Myocyte (in vitro differentiated cells): ENCODE measurements at places on chromosomes 16 and 17. TPM values are rescaled to one million over a fixed set of nuclear protein-coding genes. Genes with fewer than 3 reads are reported as not detected.
A peak's percentile ranks its signal among the peaks of the same experiment; 100 is the strongest.

Gene NHLRC4
- 0.05 and 1.2 TPM in 2 replicates for total RNA-seq

Gene OMG
- 0.27 and 4.2 TPM in 2 replicates for total RNA-seq

Gene SULT1A4
- total RNA-seq = 0.32 and 5.8 TPM in 2 replicates

Gene FBXW10
- 0.13 TPM in 1 of 2 replicates, not detected in the other for total RNA-seq

Gene MMP28
- total RNA-seq = 0.42 and 0.99 TPM in 2 replicates

DNA sequence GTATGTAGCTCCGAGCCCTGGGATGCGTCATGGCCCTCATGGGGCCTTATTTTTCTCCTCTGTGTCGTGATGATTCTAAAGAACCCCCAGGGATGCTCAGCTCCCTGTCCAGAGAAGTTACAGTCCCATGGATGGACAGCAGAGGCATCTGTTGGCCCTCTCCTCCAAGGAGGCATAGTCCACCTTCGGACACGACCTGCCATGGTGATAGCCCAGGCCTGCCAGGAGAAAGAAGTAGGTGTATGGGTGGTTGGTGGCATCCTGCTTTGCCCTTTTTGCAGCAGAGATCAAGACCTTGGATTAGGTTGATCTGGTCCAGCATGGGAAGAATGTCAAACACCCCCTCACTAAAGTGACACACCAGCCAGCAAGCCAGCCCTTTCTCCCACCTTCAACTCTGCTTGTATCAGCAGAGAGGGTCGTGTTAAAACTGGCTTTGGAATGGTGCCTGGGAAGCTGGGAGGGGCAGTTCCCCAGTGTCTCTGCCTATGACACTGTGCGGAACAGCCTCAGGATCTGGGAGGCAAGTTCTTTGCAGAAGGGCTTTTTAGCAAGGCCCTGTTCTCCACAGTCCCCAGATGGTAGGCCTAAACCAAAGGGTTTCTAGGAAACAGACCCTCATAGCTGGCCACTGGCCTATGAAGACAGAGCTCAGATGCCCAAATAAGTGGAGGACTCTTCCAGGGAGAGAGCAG is 259.9 kb upstream of the RPL38 start:
- no peak for DNase-seq

- DNase-seq = peak; percentile 99
Observed at GRCh38 chr17:77409282-77410161, 268.8 kb downstream of the SEC14L1 start.

DNA sequence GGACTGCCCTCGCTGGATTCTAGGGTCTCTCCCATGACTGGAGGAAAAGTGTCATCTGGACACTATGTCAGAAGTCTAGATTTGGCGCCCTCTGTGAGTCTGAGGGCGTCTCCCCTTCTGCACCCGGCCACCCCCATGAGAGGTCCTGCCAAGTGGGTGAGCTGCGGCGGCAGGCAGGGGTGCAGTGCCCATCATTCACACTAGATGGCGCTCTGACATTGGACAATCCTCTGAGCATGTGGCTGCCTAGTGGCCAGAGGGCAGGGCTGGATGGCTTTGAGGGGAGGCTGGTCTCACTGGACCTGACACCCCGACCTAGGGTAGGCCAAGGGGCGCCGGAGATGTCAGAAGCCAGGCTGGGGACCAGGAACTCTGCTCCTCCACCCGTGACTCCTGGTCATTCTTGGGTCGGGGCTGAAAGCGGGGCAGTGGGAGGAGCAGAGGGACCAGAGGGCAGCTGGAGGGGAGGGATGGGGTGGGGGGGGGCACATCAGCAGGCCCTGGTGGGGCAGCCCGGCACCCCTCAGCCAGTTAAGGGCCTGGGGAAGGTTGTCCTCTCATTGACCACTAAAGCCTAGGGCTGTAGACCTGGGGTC is 28.0 kb downstream of the MRM1 start:
- DNase-seq = peak; percentile 75

DNA sequence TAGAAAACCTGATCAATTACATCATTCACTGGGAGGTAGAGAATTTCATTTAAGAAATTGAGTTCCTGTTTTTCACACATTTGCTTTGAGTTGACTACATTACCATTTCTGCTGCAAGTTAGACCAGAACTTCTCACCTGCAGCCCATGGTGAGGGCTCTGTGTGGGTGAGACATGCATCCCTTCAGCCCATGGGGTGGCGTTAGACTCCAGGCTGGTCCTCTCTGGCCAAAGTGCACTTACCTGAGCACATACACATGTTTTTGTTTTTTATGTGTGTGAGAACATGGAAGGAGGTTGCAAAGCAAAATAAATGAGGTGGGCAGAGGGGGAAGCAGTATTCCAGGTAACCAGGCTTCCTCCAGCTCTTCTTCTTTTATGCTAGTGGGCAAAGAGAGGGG is 470.2 kb downstream of the PMP22 start:
- DNase-seq = no peak

DNA sequence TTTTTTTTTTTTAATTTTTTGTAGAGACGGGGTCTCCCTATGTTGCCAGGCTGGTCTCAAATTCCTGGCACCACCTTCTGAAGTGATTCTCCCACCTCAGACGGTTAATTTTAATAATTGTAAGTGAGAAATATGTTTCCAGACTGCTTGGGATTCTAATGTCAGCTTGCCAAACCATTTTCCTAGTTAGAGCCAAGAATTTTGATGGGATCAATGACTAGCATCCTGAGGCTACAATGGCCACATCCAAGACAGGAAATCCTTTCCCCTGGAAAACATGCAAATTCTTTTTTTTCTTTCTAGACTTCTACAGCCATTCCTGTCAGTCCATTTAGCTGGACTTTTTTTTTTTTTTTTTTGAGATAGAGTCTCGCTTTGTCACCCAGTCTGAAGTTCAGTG is 32.6 kb downstream of the IGF2BP1 start:
- DNase-seq = no peak

GRCh38 chr16:10571354-10571753 is 9.0 kb downstream of the EMP2 start:
- DNase-seq = no peak

DNA sequence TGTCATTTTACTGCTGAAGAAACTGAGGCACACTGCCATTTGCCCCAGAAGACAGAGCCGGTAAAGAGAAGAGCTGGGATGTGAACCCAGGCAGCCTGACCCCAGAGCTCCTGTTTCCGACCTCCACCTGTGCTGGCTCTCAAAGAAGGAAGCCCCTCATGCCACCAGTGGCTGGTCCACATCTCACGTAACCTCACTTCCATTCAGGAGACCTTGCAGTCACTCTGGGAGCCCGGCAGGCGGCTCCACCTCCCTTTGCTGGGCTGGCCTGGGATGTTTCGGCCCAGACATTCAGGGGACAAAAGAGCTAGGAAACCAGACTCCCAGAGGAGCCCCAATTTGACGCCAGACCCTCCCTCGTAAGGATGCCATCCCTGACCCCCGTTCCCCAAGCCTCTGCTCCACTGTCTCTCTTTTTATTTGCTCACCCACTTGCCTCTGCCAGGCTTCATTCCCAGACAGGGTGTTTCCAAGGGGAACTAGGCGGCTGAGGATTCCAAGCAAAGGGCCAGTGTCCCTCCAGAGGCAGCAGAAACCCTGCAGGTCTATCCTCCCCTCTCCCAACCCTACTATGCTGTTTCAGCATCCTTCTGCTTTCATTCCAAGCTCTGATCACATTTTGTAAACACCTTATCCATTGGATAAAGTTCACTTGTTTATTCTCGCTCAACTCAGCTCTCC is 2.8 kb downstream of the TAF1C start:
- DNase-seq = no peak

- no peak for DNase-seq
Observed at GRCh38 chr17:70947636-70948565, 778.6 kb downstream of the KCNJ2 start.

DNA sequence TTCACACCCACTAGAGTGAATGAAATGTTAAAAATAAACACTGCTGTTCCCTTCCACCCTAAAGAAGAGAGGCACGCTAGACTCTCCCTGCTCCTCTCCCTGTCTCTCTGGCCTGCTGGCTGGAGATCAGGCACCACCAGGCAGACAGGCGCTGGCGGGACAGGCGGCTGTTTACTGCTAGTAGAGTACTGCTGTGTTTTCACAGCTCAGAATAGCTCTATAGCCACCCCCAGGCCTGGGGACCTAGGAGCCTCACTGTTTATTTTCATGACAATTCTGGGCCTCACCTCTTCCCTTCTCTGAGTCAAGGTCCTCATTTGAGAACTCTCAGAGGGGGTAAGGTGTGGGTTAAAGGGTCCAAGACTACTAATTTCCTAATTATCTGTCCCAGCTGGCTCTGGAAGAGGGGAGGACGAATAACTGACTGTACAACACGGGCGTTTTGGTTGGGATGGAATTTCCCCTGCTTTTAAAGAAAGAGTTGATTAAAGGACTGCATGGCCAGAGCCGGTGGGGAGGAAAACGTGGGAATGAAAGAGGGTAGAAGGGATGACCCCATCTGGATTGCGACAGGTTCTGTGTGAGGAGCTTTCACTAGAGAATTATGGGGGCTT is 9.0 kb upstream of the G6PC1 start:
- peak; percentile 4 for DNase-seq

DNA sequence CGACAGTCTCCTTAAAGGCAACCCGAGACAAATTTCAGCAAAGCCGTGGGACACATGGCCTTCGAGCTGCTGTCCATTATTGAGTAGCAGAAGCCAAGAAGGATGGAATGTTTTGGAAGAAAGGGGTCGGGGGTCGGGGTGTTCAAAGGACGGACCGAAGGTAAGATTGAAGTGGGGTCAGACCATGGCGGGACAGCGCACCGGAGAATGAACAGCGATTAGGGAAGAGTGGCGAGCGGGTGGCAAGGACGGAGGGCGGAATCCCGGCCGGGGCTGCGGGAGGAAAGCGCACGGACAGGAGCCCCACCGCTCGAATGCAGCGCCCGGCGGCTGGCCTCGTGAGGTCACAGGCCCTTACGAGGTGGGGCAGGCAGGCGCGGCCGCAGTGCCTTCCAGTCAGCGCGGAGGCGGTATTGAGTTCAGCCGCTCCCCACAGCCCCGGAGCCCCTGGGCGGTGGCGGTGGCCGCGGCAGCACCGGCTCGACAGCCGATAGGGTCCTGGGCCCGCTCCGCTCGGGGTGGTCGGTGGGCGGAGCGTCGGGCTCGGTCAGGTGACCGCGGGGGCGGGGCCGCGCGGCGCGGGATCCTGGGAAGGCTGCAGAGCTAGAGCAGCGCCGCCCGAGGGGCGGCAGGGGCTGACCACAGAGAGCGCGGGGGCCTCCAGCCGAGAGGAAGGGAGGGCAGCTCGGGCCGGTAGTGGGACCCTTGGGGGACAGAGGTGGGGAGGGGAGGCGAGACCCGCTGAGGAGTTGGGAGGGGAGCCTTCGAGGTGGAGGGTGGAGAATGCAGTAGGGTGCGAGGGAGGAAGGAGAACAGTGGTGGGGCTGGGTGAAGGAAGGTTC is at the start of gene EFCAB13:
Gene EFCAB13, plus strand, starts transcription at position 574 of the 842 bp plus-strand sequence. CDS start 4,399 bp downstream, outside the sequence.
- peak; percentile 94 for DNase-seq

GRCh38 chr17:77677211-77677610 is 281.3 kb upstream of the TNRC6C start:
- DNase-seq = no peak

DNA sequence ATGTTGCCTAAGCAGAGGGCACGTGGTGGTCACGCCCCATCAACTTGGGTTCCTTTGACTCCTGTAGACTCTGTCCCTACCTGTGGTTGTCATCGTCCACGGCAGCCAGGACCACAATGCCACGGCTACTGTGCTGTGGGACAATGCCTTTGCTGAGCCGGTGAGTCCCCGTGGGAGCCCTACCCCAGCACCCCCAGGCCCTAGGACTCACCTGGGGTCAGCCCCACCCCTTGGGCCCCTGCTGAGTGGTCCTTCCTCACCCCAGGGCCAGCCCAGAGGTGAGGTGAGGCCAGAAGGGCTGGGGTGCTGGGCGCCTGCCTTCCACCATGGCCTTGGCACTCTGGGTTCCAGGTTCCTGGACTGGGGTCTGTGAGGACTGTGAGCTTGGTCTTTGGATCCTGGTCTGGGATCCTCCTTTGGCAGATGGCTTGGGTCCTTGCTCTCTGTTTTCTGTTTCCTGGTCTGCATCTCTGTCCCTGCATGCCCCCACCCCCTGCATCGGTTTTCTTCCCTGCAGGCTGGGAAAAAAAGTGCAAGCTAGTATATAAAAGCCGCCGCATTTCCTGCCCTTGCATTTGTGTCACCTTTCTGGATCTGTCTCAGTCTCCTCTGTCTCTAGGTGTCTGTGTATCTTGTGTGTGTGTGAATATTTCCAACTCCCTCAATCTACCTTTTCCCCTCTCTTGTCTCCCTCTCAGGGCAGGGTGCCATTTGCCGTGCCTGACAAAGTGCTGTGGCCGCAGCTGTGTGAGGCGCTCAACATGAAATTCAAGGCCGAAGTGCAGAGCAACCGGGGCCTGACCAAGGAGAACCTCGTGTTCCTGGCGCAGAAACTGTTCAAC is 17.5 kb downstream of the STAT5A start:
- DNase-seq = no peak

GRCh38 chr17:29237476-29238132 is 9.1 kb upstream of the CRYBA1 start:
- no peak for DNase-seq
